ENCODE measurements at places on chromosomes 1 and 21.

DNA sequence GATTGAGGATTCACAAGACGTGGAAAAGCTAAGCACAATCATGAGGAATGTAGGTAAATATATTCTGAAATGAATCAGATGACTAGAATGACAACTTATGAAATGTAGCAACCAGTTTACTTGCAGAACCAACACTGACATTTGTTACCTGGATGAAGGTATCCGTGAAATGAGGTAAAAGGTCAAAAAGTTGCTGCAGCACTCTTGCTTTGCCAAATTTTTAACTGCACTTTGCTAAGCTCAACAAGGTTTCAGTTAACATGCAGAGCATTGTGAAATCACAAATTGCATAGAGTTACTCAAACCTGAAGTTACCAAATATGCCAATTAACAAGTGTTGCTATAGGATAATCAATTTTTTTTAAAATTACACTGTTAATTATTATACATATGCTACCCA lies 1280.1 kb downstream of the KCNT2 start:
- no peak for DNase-seq

DNA sequence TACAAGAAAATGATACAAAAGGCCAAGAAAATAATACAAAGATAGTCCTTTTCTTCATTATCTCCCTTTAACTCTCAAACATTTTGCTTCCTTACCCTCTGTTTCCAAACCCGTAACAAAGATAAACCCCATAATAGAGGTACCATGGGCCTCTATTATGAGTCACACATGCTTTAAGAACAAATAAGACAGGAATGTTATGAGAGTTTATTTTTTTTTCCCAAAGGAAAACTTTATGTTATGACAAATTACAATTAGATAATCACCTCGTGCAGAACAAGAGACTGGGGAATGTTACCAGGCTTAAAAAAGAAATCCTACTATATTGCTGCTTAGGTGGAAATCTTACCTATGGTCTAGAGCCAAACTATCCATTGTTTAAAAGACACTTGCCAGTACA lies 272.0 kb downstream of the BRINP3 start:
- DNase-seq = no peak

- DNase-seq = no peak
These were observed 16.4 kb upstream of the RGSL1 start for GRCh38 chr1:182433580-182433979.

GRCh38 chr1:237794071-237794470 lies 96.7 kb downstream of the ZP4 start:
- no peak for DNase-seq

- DNase-seq = no peak
These were observed 69.9 kb upstream of the GCLM start for GRCh38 chr1:93979040-93979717.

- DNase-seq = no peak
These were observed 82.7 kb downstream of the NOS1AP start for GRCh38 chr1:162151900-162152829.

GRCh38 chr1:246350745-246351144 lies 156.3 kb downstream of the SMYD3 start:
- DNase-seq = no peak

DNA sequence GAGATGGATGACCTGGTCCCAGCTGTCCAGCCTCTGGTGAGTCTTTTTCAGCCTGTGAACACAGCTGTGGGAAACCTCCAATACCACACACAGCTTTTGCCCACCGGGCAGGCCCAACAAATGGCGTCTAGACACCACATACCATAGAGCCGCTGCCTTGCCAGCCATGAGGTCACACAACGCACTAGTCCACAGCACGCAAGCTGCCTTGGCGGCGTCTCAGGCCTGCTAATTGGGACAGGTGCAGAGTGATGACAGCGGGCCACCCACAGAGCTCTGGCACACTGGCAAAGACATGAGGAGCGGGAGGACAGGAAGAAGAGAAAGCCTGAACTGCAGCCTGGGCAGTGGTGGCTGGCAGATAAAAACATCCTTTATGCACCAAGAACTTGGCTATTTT lies 125.5 kb downstream of the ADAMTS1 start:
- no peak for DNase-seq

DNA sequence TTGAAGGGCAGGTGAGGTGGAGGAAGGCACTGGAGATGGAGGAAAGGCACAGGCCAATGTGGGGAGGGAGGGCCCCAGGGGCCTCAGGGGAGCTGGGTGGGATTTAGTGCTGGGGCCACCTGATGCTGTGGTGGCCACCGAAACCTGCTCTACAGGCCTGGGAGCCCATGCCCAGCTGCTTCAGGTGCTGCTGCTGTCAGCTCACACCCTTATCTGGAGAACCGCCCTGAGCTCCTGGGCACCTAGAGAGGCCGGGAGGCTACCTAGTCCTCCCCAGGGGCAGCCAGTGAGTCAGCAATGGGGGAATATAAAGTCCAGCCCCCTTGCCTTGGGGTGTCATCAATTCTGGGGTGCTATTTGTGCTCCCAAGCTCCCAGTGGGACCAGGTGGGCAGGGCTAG lies 12.2 kb downstream of the FAM131C start:
- DNase-seq = no peak

- DNase-seq = no peak
These were observed 390.4 kb downstream of the NTNG1 start for GRCh38 chr1:107531065-107531908.

- DNase-seq = peak; percentile 84
These were observed 868 bp downstream of the PPP1R12B start for GRCh38 chr1:202349206-202349928.

GRCh38 chr1:211334986-211335385 lies 8.4 kb downstream of the TRAF5 start:
- DNase-seq = no peak

DNA sequence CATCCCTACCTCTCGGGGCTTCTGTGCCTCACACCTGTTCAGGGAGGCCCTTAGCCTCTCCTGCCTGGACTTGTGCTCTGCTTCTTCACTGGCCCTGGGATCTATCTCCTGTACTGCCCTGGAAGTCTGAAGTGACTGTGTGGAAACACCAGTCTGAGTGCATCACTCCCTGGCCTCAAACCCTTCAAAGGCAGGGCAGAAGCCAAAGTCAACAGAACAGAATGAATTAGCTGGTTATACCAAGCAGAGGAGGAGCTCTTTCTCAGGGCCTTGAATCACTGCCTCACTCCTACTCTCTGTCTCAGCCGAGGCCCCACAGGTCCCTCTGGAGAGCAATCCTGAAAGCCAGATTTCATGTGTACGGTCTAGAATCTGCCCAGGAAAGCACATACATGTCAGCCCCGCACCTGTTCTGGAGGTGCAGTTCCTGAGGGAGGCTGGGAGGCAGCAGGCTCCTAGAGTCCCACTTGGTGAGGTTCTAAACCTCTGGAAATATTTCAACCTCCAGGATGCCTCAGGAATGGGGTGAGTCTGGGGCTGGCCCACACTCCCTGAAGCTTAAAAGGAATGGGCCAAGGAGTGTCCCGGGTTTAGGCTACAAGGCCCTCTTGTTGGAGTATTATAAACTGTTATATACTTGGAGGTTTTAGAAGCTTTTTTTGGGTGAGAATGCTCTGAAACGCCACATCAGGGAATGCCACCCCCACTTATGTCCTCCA lies 98.3 kb downstream of the ABCA4 start:
- DNase-seq = no peak

DNA sequence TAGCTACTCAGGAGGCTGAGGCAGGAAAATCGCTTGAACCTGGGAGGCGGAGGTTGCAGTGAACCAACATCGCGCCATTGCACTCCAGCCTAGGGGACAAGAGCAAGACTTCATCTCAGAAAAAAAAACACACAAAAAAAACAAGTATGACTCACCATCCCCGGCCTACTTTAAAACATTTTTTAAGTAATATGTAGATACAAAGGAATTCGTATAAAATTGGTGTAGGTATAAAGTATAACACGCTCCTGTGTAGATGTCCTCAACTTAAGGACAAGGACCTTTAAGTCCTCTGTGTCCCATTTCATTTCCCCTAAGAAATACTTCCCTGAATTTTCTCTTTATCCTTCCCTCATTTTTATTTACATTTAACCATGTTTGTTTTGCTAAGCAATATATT lies 73.4 kb upstream of the PKN2 start:
- DNase-seq = no peak

GRCh38 chr21:31176080-31176551 lies 137.8 kb upstream of the KRTAP19-8 start:
- DNase-seq = no peak

GRCh38 chr1:39410915-39411436 lies 80.5 kb upstream of the BMP8A start:
- DNase-seq = peak; percentile 92

Data from posterior vena cava (tissue), 2 donors.